ENCODE measurements at places on chromosomes 12 and 14.

DNA sequence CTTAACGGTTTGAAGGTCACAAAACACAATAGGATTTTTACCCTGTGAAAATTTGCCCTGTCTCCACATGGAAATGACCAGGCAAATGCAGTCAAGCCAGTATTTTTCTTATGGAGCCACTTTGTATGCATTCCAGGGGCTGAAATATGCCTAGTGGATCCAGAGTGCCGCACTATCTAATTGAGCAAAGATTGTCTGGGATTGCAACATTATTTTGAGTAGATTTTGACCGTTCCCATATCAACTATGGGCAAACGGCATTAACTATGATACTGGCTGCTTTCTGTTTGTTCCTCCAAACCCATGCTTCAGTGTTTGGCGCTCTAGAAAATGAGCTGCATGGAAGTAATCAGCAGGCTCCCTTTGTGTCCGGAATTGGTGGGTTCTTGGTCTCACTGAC lies 223.0 kb downstream of the BTG1 start:
- DNase-seq = no peak

GRCh38 chr12:97960741-97961608 lies 498.4 kb downstream of the RMST start:
- no peak for DNase-seq

GRCh38 chr12:105930557-105931503 lies 207.9 kb downstream of the NUAK1 start:
- DNase-seq = no peak

GRCh38 chr12:46794593-46795190 lies 31.1 kb downstream of the SLC38A4 start:
- DNase-seq = no peak

DNA sequence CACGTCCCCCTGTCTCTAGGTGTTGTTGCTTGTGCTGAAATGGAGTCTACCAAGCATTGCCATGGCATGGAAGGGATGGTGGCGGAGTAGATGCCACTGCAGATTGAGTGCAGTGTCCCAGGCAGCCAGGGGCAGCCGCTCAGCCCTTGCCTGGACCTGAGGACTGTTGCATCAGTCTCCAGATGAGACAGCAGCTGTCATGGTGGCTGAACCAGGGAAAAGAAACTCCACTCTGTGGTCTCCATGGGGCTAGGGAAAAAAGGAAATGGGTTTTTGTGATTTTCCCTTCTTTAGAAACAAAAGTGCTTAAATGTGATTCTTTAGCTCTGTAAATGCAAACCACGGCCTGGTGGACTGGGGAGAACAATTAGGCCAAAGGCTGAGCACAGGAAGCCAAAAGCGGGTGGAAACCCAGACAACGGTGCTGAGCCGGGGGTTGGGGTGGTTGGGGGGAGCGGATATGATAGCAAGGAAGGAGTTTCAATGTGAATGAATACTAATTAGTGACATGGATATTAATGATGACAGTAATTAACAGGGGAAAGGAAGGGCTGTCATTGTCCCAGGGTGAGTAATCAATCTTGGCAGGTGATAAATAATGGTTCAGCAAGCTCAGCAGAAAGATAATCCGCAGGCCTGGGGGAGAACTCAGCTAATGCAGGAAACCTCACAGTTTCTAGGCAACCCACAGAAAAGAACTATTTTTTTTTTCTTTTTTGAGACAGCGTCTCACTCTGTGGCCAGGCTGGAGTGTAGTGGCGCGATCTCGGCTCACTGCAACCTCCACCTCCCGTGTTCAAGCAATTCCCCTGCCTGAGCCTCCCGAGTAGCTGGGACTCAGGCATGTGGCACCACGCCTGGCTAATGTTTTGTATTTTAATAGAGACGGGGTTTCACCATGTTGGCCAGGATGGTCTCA lies 442.6 kb downstream of the DPF3 start:
- DNase-seq = no peak

- no peak for DNase-seq
Observed at GRCh38 chr12:114669401-114670290, 14.3 kb downstream of the TBX3 start.

Data from CD14-positive monocyte (primary cell).